NCI-H146 (cell line): ENCODE measurements at places on chromosomes 5 and 9.
A peak's percentile ranks its signal among the peaks of the same experiment; 100 is the strongest.

DNA sequence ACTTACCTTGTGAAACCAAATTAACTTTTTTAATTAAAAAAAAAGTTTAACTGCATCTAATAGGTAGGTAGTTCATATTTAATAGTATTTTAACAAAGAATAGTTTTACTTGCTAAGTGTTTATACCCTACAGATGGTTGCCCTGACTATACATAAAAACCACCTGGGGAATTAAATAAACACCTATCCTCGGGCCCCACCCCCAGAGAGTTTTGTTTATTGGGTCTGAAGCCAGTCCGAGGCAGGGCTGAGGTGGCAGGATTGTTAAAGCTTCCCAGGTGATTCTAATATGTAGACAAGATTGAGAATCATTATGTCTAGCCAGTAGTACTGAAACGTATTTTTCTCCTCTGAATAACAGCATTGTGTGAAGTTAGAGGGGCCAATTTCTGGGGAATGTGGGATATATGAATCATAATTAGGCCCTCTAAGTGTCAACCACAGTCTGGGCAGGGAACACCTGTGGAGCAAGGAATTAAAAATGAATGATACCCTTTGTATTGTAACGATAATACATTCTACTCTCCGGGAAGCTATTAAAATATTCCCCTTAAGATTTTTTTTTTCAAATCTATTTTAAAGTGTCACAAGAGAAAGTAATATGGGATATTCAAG, 5.6 kb upstream of the PAM start:
- peak; percentile 75 for DNase-seq

DNA sequence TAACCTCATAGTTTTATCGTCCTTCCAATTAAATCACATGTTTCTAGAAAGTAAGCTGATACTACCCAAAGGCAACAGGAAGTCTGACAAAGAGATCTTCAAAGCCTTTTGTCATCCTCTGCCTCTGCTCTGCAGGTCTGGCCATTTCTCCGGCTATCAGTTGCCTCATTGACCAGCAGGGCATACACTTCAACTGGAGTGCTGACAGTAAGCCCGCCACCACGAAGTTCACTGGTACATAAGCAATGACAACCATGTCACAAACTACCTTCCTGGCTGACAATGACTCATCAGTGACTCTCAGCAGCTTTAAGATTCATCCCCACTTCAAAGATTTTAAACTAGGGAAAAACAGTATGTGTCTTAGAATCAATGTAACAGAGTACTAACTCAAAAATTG, 20.6 kb downstream of the SPTLC1 start:
- DNase-seq = no peak

DNA sequence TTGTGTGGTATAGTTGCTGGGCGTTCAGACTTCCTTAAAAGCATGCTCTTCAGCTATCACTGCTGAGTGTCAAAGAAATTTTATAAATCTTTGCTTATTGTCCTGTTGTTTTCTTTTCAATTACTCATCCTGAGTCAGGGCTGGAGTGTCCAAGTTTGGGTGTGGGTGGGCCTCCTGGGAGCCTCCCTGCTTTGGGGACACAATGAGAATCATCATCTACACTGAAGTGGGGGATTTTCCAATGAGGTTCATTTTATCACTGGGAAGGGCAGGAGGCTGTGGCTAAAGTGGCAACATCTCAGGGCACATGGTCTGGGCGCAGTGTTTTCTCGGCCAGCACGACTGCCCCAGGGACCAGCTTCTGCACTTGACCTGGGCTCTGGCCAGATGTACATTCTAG, 19.5 kb downstream of the GFPT2 start:
- DNase-seq = no peak

- DNase-seq = no peak
These were observed 54.0 kb upstream of the SLIT3 start for GRCh38 chr5:169354921-169355320.

DNA sequence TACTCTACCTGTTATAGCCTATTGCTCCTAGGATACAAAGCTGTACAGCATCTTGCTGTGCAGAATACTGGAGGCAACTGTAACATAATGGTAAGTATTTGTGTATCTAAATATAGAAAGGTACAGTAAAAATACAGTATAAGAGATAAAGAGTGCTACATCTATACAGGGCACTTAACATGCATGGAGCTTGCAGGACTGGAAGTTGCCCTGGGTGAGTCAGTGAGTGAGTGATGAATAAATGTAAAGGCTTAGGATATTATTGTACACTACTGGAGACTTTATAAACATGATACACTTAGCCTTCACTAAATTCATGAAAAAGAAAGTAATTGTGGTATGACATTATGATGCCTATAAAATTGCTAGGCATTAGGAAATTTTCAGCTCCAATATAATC, 65.5 kb upstream of the OSMR start:
- DNase-seq = no peak

GRCh38 chr9:129140397-129141065, 29.3 kb downstream of the PTPA start:
- no peak for DNase-seq

- DNase-seq = no peak
These were observed 9.0 kb upstream of the MOB3B start for GRCh38 chr9:27538647-27539046.

DNA sequence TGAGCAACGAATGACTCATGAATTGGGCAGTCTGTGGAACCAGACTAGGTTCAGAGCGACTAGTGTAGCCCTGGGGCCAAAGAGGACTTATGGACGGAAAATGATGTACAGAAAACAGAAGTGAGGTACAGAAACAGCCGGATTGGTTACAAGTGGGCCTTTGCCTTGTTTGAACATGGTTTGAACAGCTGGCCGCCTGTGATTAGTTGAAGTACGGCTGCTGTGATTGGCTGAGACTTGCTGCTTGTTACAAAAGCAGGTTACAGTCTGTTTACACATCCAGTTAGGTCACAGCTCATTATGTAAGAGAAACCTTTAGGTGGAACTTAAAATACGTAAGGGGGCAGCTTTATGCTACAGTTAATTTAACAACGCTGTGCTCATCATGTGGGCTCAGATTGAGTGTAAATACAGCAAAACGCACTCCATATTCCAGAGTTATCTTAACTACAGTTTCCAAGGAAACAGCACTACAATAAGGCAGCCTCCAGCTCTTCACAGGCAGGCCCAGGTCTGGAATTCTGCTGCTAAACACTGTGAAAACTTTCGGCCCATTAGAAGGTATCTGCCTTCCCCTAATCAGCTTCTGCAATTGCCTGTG, 6.5 kb downstream of the AMACR start:
- peak; percentile 96 for DNase-seq

DNA sequence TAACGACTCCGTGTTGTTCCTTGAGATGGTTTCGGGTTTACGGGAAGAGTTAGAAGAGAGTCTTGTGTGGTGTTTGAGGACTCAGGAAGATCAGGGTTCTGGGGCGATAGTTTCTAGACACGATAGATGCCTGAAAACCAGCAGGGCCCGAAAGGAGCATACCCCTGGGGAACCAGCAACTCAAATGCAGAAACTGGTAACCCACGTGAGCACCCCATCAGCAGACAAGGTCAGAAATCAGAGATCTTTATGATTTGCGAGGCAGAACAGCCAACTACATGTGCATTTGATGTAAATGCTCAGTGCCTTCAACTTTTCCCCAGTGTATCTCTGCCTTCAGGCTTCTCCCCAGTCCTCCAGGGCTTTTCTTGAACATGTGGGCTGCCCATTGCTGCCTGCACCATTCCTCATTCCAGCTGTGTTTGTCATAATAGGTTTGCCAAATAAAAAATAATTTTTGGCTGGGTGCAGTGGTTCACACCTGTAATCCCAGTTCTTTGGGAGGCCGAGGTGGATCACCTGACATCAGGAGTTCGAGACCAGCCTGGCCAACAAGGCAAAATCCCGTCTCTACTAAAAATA, 75.1 kb downstream of the BASP1 start:
- DNase-seq = no peak

- DNase-seq = no peak
These were observed 13.6 kb downstream of the MCCC2 start for GRCh38 chr5:71600783-71601182.

DNA sequence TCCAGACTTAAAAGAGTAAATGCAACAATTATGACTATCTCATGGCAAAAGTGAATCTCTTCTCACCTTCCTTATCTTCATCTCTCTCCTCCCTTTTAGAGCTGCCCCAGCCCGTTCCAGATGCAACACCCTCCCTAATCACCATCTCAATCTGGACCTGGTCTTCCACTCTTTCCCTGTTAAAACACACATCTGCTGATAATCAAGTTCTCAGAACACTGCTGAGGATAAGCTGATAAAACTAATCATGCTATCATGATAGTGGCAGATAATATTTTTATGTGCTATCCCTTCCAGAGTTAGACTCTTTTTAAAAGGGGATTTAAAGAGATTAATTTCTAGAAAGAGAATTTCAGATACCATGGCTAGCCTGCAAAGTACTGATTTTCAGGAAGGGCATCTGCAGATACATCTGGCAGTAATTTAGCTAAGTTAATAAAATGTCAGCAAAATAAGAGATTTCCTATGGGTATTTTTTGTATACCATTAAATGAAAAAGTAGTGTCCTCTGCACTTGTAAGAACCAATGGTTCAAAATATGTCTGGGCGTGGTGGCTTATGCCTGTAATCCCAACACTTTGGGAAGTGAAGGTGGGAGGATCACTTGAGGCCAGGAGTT, 17.2 kb downstream of the SGTB start:
- no peak for DNase-seq
